ENCODE measurements at places on chromosomes 4 and X. TPM values are rescaled to one million over a fixed set of nuclear protein-coding genes. Genes with fewer than 3 reads are reported as not detected.
A peak's percentile ranks its signal among the peaks of the same experiment; 100 is the strongest.

The IL2 gene
- 165 TPM for total RNA-seq

DNA sequence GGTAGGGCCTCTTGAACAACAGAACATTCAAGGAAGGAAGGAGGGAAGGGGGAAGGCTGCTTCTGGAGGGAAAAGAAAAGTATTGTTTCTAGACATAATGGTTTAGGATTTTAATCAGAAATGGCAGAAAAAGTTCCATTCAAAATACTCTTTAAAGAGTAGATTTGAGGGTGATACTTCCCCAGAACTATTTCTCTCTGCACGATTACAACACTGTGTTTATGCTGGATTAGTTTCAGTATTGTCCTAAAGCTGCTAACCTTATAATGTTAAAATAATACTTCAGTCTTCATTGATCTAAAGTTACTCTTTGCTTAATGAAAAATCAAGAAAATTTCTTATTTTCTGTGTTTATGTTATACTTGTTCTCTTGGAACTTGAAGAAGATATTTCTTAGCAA, 1026.3 kb upstream of the PABPC4L start:
- DNase-seq: no peak
- H3K4me3 ChIP-seq: no peak overlapping the region
- H3K27ac ChIP-seq: no peak overlapping the region

DNA sequence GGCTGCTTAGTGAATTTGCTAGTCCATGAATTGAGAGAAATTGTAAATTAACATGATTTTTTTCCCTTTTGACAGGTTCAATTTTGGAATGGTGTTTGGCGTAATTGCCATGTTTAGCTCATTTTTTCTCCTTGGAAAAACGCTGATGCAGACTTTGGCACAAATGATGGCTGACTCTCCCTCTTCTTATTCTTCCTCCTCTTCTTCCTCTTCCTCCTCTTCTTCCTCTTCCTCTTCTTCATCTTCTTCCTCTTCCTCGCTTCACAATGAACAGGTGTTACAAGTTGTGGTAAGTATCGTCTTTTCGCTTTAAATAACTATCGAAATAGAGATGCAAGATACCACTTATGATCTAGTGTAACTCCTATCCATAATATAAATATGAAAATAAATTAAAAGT, 5.7 kb downstream of the MBTPS2 start:
- H3K36me3 ChIP-seq: peaks cover 7% of the 10 kb centered on the region
- H3K27me3 ChIP-seq: no peaks in the 10 kb centered on the region
- no peak overlapping the region for H3K4me3 ChIP-seq
- peaks cover 12% of the 10 kb centered on the region for H3K4me1 ChIP-seq

GRCh38 chr4:73892966-73893365, 23.8 kb downstream of the CXCL1 start:
- no peak for DNase-seq
- no peaks in the 10 kb centered on the region for H3K27me3 ChIP-seq
- H3K36me3 ChIP-seq: no peaks in the 10 kb centered on the region
- no peak overlapping the region for H3K27ac ChIP-seq

DNA sequence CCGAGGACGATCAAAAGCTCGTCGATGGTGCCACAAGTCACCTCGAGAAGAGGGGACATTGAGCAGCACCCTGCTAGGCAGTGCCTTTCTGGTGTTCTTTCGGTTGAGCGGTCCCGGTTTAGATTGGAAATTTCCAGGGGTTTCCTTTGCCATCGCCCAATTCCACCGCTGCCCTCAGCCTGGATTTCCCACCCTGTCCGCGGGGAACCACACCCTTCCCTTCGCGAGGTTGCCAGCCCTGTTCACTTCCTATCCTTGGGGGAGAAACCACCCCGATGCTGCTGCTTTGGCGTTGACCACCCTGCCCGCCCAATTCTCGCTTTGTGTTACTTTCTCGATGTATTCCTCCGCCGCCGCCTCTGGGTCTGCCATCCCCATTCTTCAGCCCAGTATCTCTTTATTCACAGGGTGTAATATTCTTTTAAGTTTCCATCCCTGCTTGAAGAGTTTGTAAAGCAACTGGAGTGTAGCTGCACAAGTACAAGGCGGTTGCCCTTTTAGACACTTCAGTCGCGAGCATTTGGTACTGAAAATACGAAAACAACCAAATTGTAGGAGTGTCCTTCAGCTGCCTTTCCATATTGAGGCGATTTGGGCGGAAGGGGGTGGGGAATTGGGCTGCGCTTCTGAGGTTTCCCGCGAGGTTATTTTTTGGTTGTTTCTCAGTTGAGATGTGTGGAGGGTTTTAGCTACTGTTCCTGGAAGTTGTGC, 1.1 kb downstream of the OGT start:
- H3K4me1 ChIP-seq: peaks cover 22% of the 10 kb centered on the region
- peak overlapping the region; percentile 97 for H3K4me3 ChIP-seq
- peaks cover 49% of the 10 kb centered on the region for H3K36me3 ChIP-seq
- peak; percentile 77 for DNase-seq
